ENCODE measurements at places on chromosomes 2 and 18. TPM values are rescaled to one million over a fixed set of nuclear protein-coding genes. Genes with fewer than 3 reads are reported as not detected.

DNA sequence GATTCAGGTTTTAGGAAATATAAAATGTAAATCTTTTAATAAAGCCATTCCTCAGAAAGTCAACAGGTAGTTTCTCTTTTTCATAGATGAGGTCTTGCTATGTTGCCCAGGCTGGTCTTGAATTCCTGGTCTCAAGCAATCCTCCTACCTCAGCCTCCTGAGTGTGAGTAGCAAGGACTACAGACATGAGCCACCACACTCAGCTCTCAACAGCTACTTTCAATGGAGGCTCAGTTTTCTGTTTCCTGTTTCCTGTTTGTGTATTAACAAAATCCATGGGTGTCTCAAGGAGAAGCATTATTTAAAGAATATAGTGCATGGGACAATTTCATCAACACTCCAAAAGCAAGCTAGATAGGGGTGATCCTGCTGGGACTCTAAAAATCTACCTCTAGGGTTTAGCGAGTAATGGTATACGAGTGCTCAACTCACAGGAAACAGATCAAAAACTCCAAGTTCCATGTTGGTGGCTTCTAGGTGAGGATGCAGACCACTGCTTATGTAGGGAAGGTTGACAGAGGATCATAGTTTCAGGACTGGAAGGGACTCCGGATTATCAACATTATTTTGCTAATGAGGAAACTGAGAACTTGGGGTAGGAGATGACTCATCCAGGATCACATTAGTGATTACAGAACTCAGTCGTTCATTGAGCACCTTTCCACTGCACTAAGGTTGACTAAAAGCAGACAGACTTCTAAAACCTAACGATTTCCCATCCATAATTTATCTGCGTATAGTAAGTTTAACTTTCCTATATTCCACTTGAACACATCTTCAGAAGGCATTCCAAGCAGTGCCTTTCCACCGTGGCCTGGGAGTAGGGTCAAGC is 61.7 kb upstream of the WIPF1 start:
- H3K4me1 ChIP-seq = peaks cover 10% of the 10 kb centered on the region
- peaks cover 3% of the 10 kb centered on the region for H3K36me3 ChIP-seq
- DNase-seq = no peak
- H3K27ac ChIP-seq = no peak overlapping the region
- H3K27me3 ChIP-seq = no peaks in the 10 kb centered on the region

DNA sequence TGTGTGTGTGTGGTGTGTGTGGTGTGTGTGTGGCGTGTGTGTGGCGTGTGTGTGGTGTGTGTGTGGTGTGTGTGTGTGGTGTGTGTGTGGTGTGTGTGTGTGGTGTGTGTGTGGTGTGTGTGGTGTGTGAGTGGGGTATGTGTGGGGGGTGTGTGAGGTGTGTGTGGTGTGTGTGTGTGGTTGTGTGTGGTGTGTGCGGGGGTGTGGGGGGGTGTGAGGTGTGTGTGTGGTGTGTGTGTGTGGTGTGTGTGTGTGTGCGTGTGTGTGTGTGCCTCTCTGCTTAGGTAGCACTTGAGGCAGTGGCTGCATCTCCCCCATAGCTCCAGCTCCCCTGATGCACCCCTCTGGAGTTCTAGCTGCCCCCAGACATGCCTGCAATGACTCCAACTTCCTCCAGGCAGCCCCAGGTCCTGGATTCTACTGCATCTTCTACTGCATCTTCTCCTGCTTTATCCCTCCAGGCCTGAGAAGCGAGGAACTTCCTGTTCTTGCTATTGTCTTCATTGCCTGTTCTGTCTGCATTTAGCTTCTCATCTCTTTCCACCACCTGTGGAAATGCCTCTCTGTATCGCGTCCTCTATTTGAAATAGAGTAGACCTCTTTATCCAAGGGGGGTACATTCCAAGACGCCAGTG is 22.2 kb upstream of the MLPH start:
- H3K27ac ChIP-seq = no peak overlapping the region
- H3K4me3 ChIP-seq = no peak overlapping the region
- no peaks in the 10 kb centered on the region for H3K27me3 ChIP-seq
- H3K36me3 ChIP-seq = no peaks in the 10 kb centered on the region
- DNase-seq = no peak

DNA sequence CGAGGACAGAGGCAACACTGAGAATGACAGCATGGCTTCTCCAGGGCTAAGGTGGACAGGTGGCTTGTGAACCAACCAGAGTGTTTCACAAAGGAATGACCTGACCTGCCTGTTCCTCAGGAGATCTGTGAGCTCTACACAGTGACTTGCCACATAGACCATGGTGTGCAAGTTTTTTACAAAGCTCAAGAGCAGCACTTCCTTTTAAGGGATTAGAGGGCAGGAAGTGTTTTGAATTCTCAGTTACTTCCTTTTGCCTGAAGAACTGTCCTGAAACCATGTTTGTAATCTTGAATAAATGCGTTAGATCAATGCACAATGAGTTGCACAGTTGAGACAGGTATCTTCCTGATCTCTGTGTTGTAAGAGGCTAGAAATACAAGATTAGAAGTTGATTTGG is 421.9 kb downstream of the THSD7B start:
- DNase-seq = no peak
- H3K27me3 ChIP-seq = no peaks in the 10 kb centered on the region
- H3K4me3 ChIP-seq = no peak overlapping the region
- H3K36me3 ChIP-seq = no peaks in the 10 kb centered on the region
- no peak overlapping the region for H3K27ac ChIP-seq

LRRC30 gene
- not detected for total RNA-seq

All from CD4-positive, alpha-beta T cell (primary cell).